Activated CD4-positive, alpha-beta T cell treated with anti-CD3 and anti-CD28 coated beads, Interleukin-2, amount 10 ng/mL, durations not matched to agents 7 days and 5 days (primary cell): ENCODE measurements at places on chromosomes 3 and 15.

DNA sequence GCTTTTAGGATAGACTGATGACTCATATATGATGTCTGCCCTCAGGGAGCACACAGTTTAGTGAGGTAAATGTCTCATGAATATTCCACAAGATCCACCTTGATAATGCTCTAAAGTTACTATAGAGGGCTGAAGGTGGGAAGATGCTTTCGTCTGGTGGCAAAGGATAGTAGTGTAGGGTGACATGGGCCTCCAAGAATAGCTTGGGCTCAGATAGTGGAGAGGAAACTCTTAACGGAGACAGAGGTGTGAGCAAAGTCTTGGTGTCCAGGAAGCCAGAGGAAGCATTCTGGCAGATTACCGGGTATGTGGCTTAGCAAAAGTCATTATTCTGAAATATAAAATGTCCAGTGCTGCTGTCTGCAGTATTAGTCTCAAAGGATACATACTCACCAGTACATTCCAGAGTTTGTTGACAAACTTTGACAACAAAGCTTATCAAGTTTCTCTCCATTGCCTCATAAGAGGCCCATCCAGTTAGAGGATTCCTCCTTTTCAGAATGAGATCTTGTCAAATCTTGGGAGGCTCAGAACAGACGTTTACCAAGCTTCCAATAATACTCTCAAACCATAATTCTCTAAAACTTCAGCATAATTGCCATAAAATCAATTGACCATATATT lies 316.7 kb downstream of the LPP start:
- no peak for DNase-seq

DNA sequence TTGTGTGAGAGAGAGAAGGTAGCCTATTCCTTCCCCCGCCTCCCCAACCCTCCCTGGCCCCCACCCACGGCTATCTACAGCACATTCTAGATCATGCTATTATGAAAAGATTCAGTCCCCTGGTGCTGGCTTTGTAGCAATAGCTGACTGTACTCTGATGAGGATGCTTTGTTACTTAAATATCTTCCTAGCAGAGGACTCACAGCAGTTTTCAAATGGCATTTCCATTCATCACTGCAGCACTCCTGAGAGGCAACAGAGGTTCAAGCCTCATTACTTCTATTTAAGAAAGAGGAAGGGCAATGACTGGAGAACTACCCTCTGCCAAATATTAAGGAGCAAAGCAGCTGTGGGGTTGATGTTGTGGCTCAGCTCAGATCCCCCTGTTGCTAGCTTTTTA lies 61.0 kb downstream of the LRRN1 start:
- DNase-seq = no peak

DNA sequence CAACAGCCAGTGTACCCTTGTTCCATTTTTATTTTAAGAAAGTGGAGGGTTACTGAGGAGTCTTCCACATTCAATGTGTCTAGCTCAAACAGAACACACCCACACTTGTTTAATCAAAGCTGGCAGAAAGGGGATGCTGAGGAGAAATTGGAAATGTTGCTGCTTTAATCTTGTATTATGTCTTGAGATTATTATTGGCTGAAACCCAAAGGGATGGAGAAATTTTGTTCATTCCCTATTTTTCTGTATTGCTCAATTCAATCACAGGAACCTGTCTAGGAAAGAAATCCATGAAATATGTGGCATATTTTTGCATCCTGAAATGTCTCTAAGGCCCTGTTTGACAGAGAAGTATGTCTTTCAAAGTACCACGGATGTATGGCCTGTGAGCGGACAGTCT lies 238.0 kb downstream of the MYRIP start:
- DNase-seq = no peak

- no peak for DNase-seq
These were observed 58.5 kb upstream of the LMCD1 start for GRCh38 chr3:8442993-8443650.

DNA sequence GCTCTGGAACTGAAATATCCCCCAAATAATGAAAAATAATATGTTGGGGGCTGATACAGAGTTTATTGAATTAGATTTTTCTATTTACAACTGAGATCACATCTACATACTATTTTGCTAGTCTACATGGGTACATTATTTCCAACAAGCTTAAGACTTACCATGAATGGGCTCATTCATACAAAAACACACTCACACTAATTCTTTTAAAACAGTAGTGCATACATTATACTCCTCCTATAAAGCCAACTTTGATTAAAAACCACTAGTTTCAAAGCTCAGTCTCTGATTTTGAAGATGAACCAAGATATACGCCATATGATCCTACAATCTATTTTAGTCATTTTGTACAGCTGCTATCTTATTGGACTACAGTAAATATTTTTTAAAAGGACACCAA lies 24.9 kb downstream of the TSPAN3 start:
- no peak for DNase-seq

- no peak for DNase-seq
These were observed 4.5 kb downstream of the EIF4A2 start for GRCh38 chr3:186787642-186788481.

- peak; percentile 24 for DNase-seq
These were observed 143.3 kb downstream of the HCN4 start for GRCh38 chr15:73225358-73226015.

- DNase-seq = peak; percentile 56
These were observed 152.9 kb downstream of the ATP10A start for GRCh38 chr15:25710184-25710583.

GRCh38 chr3:135740211-135740610 lies 225.3 kb upstream of the PPP2R3A start:
- DNase-seq = no peak

GRCh38 chr3:169094204-169094603 lies 569.3 kb downstream of the MECOM start:
- DNase-seq = no peak

DNA sequence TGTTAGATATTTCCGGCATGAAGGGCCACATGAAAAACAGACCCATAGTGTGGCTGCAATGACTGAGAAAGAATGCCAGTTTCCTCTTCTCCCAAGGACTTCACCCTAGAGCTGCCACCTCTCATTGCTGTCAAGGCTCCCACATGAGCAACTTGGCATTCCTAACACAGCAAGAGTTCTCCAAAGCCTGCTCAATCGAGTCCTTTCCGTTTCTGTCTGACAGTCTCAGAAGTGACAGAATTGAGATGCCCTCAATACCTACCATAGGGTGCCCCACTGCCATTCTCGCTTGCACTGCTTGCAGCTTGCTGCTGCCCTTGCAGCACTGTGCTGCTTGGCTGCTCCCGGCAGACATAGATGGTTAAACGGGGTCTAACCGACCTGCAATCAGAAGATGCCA lies 44.3 kb downstream of the UBP1 start:
- DNase-seq = no peak

GRCh38 chr15:40815042-40815698 lies 7.9 kb upstream of the DNAJC17 start:
- no peak for DNase-seq

- DNase-seq = no peak
These were observed 125.1 kb downstream of the PLCL2 start for GRCh38 chr3:17009826-17010225.

GRCh38 chr3:127985216-127985615 lies 67.0 kb upstream of the SEC61A1 start:
- DNase-seq = no peak

- no peak for DNase-seq
These were observed 6.6 kb upstream of the ITIH3 start for GRCh38 chr3:52787672-52788625.

- no peak for DNase-seq
These were observed 50.0 kb downstream of the DHX30 start for GRCh38 chr3:47852604-47853602.

- no peak for DNase-seq
These were observed 414.9 kb downstream of the RBMS3 start for GRCh38 chr3:29695643-29696198.
